ENCODE measurements at places on chromosomes 16 and 17.

DNA sequence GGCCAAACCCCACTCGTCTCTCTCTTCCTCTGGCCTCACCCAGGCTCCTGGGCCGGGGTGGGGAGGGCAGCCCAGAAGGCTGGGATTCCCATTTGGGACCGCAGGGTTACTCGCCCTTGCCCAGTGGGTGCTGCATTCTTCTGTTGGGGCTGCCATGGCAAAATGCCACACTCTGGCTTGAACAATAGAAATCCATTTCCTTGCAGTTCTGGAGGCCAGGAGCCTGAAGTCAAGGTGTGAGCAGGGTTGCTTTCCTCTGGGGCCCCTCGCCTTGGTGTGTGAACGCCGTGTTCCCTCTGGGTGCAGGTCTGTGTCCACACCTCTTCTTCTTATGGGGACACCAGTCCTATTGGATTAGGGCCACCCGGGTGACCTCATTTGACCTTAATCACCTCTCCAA is 105.8 kb upstream of the GSE1 start:
- DNase-seq: no peak

DNA sequence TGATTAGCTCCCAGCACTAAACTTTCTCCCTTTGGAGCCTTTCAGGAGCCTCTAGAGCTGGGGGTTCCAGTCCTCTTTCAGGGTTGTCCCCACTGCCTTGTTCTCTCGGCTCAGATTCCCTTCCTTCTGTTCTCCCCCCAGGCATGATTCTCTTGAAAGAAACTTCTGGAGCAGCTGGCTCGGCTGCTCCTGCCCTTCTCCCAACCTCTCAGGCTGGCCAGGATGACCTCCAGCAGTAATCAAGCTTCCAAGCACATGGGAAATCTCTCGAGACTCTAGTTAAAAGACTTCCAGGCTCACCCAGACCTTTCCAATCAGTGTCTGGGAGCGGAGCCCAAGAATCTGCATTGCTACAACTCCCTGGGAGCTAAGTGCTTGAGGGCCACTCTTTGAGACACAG is 3.6 kb downstream of the SDK2 start:
- DNase-seq: no peak

- DNase-seq: peak; percentile 73
Observed at GRCh38 chr17:47850692-47851573, at the start of gene SP6. Gene SP6, minus strand, starts transcription at chr17:47851163. Its CDS starts 2,734 bp downstream, at chr17:47848429.

DNA sequence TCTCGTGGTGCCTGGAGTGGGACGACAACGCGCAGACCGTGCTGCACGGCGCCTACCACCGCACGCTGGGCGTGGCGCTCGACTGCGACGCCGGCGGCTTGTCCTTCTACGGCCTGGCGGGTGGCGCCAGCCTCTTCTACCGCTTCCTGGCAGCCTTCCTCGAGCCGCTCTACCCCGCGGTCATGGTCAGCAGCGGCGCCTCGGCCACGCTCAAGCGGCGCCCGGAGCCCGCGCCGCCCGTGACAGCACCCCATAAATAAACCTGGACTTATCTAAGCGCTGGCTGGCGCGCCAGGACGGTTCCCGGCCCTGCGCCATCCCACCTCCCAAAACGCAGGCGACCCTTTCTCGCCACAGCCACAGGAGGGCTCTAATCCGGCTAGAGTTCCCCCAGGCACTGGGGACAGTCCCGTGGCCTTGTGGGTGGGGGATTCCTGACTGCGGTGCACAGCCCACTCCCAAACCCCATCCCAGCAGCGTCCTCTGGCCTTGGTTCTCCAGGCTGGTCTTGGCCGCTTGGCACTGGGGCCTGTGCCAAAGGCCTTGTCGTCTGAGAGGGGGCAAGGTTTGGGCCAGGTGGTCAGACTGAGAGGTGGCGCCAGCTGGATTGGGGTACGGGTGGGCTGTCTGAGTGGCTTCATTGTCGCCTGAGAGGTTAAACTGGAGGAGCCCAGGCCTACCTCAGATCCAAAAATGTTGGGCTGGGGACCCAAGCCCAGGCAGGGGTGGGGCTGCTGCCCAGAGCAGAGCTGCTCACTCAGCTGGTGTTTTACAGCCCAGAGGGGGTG is 10.1 kb upstream of the SLC16A5 start:
- peak; percentile 70 for DNase-seq

DNA sequence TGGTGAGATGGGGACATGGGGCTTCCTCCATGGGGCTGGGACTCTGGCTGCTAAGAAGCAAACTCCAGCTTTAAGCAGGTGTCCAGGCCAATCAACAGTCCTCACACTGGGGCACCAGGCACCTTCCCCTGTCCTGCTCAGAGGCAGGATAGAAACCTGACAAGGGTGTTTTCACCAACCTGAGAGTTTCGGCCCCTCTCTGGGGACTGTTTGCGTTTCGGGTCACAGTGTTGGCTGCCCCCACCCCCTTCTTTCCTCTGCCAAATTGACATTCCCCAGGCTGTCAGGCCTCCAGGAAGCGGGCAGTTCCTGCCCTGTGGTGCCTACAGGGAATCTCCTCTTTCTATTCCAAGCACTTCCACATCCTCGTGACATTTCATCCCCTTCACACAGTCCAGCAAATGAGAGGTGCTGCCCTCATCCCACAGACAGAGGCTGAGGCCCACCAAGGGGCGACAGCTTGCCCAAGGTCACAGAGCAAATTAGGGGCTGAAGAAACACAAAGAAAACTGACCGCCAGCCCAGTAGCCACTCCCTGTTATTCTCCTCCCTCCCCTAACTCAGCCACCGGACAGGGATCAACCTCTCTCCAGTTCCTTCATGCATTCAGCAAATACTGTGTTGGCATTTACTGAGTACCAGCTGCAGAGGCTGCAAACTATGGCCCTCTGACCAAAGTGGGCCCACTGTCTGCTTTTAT is 38.0 kb downstream of the MMP15 start:
- no peak for DNase-seq

DNA sequence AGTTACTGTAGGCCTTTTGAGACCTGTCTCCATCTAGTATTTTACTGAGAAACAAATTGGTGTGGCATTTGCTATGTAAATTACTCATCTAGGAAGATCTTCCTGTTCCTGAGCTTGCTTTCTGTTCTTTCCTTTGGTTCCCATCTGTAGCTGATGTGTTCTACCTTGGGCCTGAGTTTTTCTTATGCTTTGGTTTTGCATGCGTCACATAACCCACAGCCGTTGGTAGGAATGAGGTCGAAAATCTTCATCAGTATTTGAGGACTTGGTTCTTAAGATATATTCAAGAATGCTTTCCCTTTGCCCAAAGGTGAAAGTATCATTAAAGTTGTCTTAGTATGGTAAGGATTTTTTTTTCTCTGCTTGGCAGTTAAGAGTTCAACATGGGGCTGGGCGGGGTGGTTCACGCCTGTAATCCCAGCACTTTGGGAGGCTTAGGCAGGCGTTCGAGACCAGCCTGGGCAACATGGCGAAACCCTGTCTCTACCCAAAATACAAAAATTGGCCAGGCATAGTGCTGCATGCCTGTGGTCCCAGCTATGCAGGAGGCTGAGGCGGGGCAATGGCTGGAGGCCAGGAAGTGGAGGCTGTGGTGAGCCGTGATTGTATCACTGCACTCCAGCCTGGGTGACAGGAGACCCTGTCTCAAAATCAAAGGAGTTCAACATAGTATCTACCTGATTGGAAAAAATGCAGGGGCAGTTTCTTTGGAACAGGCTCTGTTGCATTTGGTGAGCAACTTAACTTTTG is 28.8 kb downstream of the IST1 start:
- no peak for DNase-seq

DNA sequence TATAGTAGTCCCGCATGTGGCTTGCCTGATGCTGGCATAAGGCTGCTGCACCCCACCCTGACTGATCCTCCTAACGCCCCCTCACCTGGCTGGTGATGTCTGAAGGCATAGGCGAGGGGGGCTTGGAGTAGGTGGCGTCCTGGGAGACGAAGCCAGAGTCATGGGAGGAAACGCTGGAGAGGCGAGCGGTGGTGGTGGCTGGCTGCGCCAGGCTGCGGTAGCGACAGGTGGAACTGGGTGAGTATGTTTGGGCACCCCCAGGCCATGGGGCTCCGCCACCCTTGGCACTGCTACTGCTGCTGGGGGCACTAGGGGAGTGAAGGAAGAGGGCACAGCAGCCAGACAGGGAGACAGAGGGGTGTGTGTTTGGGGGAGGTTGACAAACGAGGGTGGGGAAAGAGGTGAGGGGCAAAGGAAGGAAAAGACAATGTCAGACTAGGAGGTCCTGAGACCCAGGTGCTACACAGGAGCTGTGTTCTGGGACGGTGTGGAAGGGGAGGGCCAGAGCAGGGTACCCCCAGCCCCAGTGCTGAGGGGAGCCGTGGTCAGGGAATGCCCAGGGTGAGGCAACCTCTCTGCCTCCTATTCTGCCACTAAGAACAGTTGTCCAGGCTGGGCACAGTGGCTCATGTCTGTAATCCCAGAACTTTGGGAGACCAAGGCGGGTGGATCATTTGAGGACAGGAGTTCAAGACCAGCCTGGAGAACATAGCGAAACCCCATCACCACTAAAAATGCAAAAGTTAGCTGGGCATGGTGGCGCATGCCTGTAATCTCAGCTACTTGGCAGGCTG is 11.4 kb downstream of the MTSS2 start:
- no peak for DNase-seq

DNA sequence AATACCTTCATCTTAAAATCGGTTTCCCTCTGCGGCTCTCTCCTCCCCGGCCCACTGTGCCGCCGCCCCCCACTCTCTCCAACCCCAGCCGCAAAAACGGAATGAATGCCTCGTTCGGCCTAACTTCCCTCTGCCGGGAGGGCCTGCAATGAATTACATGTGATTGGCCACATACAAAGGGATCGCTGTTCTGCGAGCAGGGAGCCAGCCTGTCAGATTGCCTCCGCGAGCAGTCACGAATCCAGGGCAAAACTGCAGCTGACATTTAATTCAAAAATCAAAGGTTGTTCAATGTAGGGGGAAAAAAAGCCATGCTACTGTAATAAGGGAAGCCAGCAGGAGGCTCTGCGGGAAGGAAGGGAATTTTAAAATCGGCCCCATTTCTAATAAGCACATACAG is 84.9 kb downstream of the TBC1D16 start:
- no peak for DNase-seq

DNA sequence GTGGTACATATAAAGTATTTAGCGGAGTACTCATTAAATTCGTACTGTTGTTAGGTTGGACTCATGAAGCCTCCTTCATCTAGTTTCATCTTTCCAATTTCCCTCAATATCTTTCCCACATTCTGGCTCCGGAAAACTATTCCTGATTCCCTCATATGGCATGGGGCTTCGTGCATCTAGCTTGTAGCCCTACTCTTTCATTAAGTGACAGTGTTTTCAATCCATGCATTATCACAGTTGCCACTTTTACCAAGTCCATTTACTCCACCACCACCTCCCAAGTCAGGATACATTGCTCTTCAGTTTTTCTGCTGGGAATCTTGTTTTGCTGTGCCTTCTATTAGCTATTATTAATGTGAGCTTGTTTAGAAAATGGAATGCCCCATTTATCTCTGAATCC is 1032.1 kb upstream of the RBFOX1 start:
- no peak for DNase-seq

GRCh38 chr17:37168731-37169353 is 206.9 kb upstream of the C17orf78 start:
- no peak for DNase-seq

GRCh38 chr17:59167571-59168001 is 12.0 kb downstream of the PRR11 start:
- DNase-seq: no peak

GRCh38 chr16:82091241-82091640 is 56.2 kb downstream of the HSD17B2 start:
- no peak for DNase-seq

- DNase-seq: no peak
Observed at GRCh38 chr17:60863892-60864707, 186.4 kb downstream of the BCAS3 start.

DNA sequence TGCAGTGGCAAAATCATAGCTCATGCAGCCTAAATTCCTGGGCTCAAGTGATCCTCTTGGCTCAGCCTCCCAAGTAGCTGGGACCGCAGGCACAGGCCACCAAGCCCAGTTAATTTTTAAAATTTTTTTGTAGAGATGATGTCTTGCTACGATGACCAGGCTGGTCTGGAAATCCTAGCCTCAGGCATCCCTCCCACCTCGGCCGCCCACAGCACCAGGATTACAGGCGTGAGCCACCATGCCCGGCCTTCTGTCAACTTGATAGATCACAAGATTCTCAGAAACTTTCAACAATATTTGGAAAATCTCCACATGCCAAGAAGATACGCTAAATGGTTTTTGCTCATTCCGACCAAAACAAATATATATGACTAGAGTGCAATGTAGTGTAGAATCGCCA is 111.0 kb downstream of the ADCY9 start:
- DNase-seq: no peak

- no peak for DNase-seq
Observed at GRCh38 chr16:79797486-79797885, 196.9 kb upstream of the MAF start.

DNA sequence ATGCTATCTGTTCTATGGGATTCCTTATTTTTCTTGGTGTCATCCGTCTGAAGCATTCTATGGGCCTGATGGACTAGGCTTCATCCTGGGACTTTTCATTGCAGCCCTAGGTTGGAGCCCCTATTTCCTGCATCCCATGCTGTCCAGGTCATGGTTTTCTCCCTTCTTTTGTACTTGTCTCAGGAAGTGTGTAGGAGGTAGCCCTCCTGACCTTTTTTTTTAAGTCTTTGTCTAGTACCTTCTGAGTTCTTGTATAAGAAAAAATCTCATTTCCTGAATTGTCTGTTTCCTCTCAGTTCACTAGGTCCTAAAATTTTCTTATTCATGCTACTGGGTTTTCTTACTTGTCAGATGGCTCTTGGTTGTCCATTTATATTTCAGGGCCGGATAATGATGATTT is 6.0 kb downstream of the NDEL1 start:
- no peak for DNase-seq

- DNase-seq: no peak
Observed at GRCh38 chr16:62700426-62701294, 664.4 kb upstream of the CDH8 start.

- DNase-seq: no peak
Observed at GRCh38 chr16:59748531-59748930, 1014.4 kb upstream of the GOT2 start.

- peak; percentile 69 for DNase-seq
Observed at GRCh38 chr17:8225813-8226535, 15.6 kb upstream of the AURKB start.

GRCh38 chr17:17024778-17025300 is 17.4 kb upstream of the MPRIP start:
- no peak for DNase-seq

GRCh38 chr17:77061669-77062068 is 79.1 kb upstream of the SEC14L1 start:
- DNase-seq: no peak

DNA sequence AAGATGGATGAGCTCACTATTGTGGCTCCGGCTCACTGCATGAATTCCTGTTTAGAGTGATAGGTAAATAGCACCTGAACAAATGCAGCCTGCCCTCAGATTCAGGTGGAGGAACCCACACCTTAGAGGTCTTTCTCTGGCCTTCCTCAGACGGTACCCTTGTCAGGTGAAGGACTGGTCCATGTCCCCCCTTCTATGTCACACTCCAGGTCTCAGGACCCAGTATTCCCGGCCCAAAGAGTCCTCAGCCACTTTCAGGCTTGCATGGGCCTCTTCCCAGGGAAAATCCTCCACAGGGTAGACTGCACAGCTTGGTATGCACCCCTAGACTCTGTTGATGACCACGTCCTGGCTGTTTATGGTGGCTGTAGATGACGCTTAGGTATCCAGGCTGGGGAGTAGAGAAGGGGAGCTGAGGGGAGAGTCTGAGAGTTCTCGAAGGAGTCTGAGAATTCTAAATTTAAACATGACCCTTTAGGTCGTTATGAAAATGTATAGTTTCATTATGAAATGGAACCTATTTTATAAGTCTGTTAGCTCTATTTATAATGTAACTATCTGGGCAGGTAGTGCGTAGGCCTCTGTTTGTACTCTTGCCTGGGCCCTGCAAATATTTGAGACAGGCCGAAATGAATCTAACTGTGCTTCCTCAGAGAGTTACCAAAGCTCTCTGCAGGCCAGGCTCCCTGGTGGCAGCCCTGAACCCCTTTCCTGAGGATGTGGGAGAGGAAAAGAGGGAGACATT is 32.5 kb upstream of the CCR7 start:
- DNase-seq: no peak
